T-helper 2 cell (primary cell): ENCODE measurements at places on chromosomes 5 and 9.

GRCh38 chr5:55535199-55535905, 588 bp upstream of the PLPP1 start:
- DNase-seq: no peak

DNA sequence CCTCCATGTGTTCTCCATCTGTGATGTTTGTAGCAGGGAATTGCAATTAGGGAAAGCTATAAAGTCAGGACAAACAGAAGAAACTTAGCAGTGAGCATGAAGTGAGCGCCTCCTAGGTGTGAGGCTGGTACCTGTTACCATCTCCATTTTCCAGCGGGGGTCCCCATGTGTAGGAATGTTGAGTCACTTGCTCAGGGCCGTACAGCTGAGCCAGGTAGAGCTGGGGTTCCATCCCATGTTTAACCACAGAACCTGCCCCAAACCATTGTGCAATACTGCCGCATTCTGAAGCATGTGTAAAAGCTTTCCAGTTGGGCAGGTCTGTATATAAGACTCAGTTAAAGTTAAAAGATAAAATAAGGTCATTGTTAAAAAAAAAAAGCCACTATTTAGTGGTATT, 62.7 kb downstream of the NDFIP1 start:
- no peak for DNase-seq

DNA sequence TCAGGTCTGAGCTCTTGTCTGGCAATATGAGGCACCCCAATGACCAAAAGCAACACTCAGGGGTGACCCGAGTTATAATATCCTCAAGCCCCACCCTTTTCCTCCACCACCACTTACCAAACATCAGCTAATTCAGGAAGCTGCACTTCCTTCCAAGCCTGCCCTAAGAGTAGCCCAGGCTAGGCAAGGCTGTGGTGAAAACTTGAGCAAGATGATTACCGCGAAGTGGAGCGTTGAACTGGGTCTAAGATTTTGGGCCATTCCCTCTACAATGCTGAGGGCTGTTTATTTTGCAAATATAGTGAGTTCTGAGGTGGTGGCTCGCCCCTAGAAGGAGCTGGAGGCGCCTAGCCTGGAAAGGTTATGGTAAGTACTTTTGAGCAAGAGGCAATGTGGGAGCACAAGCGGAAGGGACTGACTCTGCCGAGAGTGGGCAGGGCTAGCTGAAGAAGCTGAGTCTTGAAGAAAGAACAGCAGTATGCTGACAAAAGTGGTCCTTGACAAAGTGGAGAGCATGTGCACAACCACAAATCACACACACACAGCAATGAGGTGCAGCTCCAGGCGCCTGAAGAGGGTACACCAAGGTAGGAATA, at the start of gene HK3:
HK3 (minus strand) TSS at position 51 of the 596 bp plus-strand sequence. CDS start 3,187 bp downstream, outside the sequence.
- no peak for DNase-seq

DNA sequence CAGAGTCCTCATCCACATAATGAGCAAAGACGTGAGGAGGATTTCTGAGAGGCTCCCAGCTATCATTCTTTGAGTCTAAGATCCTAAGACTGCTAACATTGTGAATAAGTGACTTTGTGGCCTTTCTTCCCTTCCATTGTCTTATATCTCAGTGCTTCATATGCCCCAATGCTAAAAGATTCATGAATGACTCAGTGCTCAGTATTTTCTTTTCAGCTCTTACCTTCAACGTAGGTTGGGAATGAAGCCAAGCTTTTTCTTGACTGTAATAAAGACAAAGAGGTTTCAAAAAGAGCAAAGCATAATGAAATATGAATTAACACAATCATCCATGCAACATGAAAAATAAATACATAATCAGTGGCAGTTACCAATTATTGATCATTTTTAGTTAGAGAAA, 146.4 kb downstream of the ENTREP1 start:
- DNase-seq: no peak

- no peak for DNase-seq
Measured at GRCh38 chr5:88879724-88880123, 3.3 kb downstream of the MEF2C start.

DNA sequence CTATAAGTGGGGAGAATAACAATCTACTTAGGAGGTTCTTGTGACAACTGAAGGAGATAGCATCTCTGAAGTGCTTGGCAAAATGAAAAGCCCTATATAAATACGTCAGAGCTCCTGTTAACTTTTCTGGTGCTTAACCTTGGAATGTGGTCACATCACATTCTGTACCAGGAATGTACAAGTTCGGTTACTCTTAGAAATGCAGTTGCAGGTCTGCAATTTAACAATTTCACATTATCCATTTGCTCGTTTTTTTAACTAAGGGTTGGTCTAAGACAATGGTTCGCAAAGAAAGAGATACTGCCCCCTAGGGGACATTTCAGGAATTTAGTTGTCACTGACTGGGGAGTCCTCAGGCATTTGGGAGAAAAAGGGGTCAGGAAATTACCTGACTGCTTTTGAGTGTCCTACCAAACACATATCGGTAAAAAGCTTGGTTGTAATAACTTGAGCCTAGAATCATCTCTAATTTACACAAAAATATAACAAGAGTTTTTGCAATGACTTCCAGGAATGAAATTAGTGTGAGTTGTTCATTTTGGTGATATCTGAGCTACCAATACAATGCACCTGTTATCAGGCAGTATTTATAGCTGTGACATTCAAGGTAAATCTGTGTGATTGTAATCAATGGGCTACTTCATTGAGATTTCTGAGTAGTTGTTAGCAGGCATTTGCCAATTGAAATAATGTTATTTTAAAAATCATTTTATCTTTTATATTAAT, 5.4 kb upstream of the HBEGF start:
- DNase-seq: no peak

- no peak for DNase-seq
Measured at GRCh38 chr9:113215132-113215531, 5.9 kb downstream of the FKBP15 start.

- DNase-seq: no peak
Measured at GRCh38 chr5:157793301-157793700, 49.8 kb downstream of the LSM11 start.

DNA sequence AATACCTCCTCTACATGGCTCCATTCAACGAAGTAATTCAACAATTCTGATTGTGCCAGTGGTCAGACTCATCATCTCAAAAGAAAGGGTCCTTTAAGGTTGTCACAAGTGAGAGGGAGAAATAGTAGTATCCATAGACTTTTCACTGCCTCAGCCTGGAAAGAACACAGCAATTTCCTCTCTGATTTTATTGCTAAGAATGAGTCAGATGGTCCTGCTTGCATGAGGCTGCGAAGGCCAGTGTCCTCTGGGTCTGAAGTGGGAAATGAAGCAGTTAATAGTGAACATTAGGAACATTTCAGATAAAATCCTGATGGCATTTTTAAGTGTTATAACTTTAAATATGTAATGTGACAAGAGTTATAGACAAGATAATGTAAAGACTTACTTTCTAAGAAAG, 979.0 kb downstream of the EFNA5 start:
- no peak for DNase-seq

GRCh38 chr5:140357726-140358093, 2.3 kb upstream of the SLC4A9 start:
- DNase-seq: peak; percentile 58

GRCh38 chr5:91978221-91978882, 595.2 kb upstream of the ARRDC3 start:
- no peak for DNase-seq

DNA sequence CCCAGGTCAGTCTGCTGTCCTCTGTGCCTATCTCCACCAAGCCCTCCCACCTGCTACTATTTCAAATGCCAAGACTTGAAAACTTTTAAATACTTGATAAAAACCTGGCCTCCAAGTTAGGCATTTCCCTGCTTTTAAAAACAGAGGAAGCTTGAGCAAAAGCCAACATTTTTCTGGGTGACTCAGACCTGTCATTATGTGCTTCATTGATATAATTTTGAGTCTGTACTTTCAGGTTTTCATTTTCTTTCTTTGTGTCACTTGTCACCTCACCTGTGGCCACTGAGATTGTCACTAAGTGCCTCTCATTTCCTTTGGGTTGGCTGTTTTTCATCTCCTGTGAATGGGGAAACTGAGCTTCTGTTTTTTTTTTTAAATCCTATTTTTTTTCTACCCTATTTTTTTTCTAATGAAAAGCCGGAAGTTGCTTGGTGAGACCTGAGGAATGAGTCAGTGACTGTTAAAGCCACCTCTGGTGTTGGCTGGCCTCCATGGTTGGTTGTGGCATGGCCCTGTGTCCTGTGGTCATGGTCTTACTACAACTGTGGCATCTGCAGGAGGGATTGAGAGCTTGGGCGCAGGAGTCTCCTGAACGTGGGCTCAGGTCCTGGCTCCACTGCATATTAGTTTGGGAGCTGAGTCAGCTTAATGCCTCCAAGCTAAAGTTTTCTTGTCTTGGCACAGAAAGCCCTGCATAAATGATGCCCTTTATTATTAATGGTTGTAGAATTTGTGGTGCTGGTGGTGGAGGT, 56.7 kb downstream of the ARHGAP26 start:
- peak; percentile 76 for DNase-seq

- no peak for DNase-seq
Measured at GRCh38 chr9:82679472-82679871, 383.5 kb downstream of the RASEF start.
